ENCODE measurements at places on chromosomes 16 and 17.
A peak's percentile ranks its signal among the peaks of the same experiment; 100 is the strongest.

- DNase-seq = no peak
These were observed 39.6 kb upstream of the ADGRG1 start for GRCh38 chr16:57588831-57589230.

DNA sequence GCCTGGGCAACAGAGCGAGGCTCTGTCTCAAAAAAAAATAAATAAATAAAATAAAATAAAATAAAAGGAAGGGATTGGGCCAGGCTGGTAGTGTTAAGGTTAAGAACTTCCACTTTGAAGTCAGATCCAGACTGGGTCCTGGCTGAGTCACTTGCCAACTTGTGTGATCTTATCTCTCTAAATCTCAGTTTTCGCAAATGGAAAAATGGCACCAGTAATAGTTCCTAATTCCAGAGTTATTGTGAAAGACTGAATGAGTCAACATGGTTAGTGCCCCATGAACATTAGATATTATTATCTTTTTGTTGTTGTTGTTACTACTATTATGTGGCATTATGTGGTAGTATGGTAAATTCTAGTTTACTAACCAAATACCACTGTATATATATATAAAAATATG, 188.0 kb upstream of the AXIN2 start:
- no peak for DNase-seq

GRCh38 chr16:29156511-29156910, 171.7 kb downstream of the LAT start:
- no peak for DNase-seq

DNA sequence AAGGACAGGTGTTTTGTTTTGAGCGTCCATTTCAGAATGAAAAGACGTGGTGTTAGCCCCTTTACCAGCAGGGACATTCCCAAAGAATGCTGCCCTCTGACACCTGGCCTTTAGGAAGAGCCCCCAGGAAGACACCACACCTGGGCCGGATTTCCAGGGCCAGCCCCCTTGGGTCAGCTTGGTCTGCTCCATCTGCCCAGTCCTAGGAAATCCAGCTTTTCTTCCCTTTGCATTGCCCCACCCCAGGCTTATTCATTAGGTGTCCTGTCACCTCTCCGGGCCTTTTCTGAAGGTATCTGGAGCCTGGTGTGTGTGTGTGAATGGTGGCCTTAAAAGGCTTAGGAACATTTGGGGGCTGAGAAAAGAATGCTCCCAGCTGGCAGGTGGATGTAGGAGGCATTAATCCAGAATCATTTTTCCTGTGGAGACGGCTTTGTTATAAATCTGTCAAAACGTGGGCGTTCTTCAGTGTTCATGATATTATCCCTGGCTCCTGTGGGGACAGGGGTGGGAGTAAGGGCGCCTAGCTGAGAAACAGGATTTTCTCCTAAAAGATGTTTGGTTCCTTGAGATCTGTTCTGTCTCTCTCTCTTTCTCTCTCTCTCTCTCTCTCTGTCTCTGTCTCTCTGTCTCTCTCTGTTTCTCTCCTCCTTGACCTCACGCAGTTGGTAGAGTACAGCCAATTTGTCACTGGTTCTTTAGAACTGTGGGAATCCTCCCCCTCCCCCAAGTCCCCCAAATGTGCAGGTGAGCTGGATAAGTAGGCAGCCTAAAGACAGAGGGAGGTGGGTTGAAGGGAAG, 84.0 kb downstream of the NTN1 start:
- DNase-seq = no peak

GRCh38 chr17:41739661-41740352, 5.4 kb upstream of the HAP1 start:
- no peak for DNase-seq

GRCh38 chr17:31843070-31843745, 15.8 kb downstream of the COPRS start:
- no peak for DNase-seq

GRCh38 chr16:89602273-89602951, 11.0 kb upstream of the DPEP1 start:
- peak; percentile 64 for DNase-seq

GRCh38 chr16:49755716-49756505, 100.0 kb downstream of the ZNF423 start:
- no peak for DNase-seq

DNA sequence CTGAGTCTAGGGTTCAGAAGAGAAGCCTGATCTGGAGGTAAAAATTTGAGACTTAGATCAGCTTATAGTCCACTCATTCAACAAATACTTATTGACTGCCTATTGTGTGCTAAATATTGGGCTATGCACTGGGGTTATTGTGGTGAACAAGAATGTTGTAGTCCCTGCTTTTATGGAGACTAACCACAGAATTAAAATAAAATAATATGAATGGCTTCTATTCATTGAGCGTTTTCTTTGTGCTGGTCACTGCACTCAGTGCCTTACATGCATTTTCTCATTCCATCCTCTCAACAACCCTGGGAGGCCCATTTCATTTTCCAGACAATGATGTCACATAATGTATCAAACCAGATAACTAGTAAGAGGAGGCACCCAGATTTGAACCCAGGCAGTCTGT, 4.8 kb downstream of the NEK8 start:
- no peak for DNase-seq

GRCh38 chr16:12482455-12483220, 321.0 kb downstream of the CPPED1 start:
- DNase-seq = no peak

DNA sequence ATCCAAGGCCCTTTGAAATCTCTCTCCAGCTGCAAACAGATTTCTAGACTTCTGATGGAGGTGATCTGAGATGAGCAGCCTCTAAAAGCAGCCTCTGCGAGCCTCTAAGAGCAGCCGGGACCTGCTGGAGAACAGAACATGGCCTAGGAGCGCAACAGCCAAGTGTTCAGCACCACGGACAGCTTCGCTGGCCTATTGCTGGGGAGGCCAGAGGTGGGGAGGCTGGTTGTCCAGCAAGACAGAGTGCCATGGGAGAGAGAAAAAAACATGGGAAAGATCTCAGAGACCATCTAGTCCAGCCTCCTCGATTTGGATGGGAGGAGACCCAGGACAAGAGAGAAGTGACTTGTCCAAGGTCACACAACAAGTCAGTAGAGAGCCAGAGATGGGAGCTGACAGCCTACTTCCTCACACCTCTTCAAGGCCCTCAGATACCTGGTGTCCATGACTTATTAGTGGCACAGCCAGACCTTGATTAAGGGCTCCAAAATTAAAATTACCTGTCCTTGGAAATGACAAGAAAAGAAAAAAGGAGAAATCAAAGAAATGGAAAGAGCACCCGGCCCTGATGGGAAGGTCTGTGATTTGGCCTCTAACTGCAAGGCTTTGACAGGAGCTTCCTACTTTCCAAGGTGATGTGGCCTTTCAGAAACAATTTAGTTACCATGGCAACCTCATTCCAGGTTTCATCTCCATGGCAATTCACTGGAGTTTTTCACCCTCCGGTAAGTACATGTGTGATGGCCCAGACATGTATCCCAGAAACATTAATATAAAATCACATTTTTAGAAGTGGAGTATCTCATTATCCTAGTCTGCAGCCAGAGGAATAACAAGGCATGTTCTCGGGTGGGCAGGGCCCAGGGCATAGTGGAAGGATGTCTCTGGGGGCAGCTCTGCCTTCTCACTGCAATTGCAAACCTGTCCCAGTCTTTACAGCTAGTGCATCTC, 14.5 kb downstream of the RPRML start:
- DNase-seq = no peak

DNA sequence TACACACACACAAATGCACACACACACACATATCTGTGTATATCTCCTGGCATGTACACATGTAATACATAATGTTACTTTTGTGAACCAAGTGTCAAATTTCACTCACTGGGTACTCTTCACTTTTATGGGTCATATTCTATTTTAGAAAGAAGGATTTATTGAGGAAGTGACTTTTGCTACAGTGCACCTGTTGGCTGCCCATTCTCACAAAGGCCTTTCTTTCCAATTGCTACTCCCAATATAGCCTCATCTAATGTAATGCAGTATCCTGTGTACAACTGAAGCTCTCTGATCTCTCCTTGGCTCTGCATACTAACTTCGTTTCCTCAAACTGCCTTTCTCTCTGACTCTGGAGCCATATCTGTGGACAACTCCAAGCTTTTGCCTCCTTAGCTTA, 107.5 kb downstream of the ABCA8 start:
- DNase-seq = no peak

DNA sequence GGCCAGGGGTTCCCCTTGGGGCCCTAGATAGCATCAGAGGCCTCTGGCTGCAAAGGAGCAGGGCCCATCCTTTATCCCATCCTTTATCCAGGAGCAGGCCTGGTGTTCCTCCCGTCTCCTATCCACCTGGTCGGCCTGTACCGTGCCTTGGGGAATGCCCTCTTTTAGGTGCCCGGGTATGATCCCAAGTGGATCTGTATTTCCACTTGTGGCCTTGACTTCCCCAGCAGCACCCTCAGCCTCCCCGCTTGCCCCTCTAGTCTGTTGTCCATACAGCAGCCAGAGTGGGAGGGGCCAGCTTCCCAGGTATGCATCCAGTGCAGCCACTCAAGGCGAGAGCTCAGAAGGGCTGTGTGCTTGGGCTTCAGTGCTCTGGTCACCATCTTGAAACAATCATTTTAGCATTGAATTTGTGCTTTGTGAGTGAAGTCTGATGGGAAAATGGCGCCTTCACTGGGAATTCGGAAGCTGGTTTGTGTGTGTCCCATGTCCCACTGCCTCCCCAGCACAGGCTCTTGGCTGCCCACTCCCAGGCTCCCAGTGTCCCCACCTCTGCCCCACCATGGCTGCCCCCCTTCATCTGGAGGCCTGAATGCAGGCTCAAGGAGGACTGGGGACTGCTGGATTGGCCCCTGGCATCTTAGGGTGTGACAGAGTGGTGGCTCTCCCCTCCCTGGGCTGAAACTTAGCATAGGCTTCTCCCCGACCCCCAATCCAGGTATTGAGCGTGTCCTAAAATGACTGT, 3.3 kb upstream of the RNF112 start:
- no peak for DNase-seq

DNA sequence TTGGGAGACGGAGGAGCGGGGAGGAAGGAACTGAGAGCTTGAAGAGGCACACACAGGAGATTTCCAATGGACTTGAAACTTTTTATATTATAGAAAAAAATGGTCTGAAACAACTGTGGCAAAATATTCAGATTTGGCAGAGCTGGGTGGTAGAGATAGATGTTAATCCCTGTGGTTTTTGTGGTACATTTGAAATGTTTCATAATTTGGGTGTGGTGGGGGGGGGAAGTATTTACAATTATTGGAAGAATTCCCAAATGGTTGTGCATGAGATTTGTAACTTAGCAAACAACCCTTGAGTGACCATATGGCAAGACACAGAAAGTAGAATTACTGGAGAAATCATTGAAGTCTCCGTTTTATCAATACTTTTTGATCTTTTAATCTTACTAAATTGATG, 588.8 kb upstream of the PSMD7 start:
- no peak for DNase-seq

- peak; percentile 55 for DNase-seq
These were observed 1.0 kb downstream of the EIF1 start for GRCh38 chr17:41689497-41690299.

GRCh38 chr17:35256629-35257028, 13.8 kb downstream of the SLFN5 start:
- no peak for DNase-seq

- DNase-seq = no peak
These were observed 17.1 kb upstream of the TNS4 start for GRCh38 chr17:40518401-40519088.

DNA sequence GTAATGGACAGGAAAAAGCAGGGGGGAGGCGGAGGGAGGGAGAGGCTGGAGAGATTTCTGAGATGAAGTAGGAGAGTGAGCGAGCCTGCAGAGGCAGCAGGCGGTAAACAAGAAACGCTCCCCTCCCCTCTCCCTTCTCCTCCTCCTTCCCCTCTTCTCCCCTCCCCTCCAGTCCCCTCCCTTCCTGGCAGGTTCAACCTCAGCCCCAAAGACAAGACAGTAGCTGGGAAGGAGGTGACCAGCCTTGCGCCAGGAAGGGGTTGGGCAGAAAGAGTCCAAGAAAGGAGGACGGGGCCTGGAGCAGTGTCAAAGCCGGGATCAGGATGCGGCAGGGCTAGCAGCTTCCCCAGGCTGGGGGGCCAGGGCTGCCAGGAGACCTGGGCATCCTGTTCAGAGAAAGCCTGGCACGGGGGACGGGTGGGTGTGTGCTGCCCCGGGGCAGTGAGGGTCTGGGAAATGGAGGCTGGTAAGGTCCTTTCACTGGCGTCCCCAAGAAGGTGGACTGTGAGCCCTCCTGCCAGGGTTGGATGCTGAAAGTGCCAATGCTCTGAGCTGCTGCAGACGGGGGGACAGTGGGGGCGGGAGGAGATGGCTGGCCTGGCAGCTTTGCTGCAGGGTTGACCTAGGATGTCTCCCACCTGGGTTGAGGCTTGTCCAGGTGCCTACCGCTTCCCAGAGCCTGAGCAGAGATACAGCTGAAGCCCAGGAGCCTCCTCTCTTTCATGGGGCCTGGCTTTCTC, 261.6 kb upstream of the TNRC6C start:
- no peak for DNase-seq

DNA sequence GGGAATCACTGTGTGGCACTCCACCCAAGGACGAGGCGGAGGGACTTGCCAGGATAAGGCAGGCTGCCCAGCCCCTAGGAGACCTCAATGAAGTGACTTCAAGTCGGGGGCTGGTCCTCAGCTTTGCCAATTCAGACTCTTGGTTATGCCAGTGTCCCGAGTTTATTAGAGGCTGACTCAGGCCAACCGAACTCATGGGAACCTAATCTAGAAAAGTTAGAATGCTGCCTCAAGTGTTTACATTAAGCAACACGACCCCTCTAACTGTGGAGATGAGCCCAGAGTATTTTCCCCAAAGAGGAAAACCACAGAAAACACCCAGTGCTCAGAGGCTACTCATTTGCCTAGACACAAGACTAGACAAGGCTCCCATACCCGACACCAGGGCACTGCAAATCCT, 1.1 kb upstream of the TEKT3 start:
- no peak for DNase-seq

DNA sequence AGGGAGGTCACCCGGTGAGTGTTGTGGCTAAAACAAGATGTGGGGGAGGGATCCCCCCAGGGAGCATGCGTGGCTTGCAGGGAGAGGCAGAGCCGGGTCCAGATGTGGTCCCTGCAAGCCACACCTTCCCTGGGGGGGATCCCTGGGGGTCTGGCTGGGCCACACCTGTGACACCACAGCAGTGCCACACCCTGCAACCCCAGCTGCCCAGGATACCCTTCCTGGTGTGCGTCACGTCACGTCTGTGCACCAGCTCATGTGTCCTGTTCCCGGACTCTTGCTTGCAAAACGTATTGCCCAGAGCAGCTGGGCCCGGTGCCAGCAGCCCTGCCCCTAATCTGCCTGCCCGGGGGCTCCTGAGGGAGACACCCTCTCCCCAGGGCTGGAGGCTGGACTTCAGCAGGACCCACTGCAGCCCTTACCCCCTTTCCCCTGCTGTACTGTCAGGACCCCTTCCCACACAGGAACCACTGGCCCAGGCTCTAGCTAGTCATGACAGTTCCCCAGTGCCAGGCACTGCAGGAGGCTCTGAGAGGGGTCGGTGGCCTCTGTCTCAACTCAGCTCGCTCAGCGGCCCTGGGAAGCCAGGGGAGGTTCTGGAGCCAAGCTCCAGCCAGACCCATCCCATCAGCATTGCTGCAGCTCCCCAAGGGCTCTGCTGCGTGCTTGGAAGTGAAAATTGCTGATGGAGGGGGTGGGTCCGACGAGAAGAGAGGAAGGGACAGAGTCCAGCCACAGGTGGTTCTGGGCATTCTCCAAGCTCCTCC, 25.8 kb upstream of the ACSF3 start:
- DNase-seq = no peak

Measured in activated CD4-positive, alpha-beta T cell treated with anti-CD3 and anti-CD28 coated beads, Interleukin-2, amount 50 U/mL, for 4 hours (primary cell).